Mucosa of descending colon (tissue), 3 donors: ENCODE measurements at places on chromosomes 16 and 17.
A peak's percentile ranks its signal among the peaks of the same experiment; 100 is the strongest.

DNA sequence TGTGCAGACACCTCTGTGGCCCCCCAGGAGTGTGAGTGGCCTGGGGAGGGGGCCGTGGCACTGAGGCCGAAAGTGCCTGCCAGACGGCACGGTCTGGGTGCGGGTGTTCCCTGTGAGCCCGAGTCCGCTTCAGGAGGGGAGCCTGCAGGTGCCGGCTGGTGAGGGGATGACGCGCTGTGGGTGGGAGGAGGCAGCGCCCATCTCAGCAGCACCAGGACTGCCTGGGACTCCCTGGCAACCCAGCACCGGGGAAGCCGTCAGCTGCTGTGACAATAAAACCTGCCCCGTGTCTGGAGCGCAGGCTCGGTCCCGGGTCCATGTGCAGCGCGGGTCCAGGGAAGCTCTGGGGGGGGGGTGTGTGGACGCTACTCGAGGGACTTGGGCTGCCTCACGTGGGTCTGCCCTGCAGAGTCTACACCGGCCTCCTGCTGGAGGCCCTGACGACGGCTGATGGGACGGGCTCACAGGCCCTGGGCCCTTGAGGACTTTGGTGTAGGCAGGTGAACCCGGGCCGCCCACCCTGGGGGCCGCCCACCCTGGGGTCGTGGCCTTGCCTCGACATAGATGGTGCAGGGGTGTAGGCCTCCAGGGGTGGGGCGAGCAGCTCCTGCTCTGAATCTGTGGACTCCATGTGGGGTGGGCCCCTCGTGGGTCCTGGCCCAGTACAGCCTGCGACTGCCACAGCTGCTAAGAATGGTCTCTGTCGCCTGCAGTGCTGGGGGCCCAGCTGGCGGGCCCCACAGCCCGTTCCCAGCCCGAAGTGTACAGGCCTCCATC is 5.9 kb upstream of the RAB40C start:
- DNase-seq: no peak

- DNase-seq: no peak
Measured at GRCh38 chr17:28366605-28367004, 1.6 kb upstream of the SEBOX start.

DNA sequence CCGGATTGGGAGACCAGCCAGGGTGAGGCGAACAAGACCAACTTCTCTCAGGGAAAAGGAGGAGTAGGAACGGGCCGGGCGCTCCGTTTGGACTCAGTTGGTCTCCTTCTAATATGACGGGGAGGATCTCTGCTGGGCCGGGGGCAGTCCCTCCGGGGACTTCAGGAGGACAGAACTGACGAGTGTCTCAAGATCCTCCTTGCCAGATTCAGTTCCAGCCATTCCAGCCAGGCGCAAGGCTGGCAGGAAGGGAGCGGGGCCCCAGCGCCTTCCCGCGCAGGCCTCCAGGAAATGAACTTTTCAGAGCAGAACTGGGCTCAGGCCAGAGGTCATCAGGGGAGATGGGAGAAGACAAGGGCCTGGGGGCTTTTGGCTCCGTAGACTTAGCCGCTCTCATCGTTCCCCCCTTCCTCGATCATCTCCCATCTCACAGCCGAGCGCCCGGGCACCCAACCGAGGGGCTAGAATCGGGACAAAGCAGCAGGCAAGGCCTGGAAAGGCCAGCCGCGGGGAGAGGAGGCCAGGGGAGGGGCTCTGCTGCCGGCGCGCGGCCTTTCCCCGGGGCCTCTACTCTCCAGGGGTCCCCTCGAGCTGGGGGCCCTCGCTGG is 1.6 kb downstream of the ZNF423 start:
- DNase-seq: peak; percentile 70

DNA sequence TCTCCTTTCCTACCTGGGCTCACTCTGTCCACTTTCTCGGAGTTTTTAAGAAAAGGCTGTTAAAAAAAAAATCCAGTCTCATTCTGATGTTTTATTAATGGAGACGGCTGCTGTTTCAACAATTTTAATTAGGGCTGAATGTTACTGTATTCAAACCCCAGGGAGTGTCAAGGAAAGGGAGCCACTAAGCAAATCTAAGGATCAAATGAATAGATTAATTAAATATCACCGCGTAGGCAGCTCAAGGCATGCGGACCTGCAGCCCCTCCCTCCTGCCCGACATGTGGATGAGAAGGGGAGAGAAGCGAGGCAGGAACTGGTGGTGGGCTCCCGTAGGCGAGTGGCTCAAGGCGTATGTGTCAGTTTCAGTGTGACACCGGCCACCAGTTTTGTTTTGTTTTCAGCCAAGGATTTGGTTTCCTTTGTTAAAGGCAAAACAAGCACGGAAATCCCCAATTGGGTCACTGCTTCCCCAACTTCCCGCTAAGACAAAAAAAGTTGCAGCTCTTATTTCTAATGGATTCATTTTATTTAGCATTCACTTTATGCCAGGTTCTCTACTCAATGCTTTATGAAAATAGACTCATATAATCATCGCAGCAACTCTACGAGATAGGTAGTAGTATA is 110.6 kb downstream of the GP2 start:
- DNase-seq: no peak

GRCh38 chr17:18074566-18075272 is 13.0 kb upstream of the DRG2 start:
- DNase-seq: no peak

GRCh38 chr17:49645654-49646053 is 32.2 kb downstream of the SPOP start:
- DNase-seq: no peak

DNA sequence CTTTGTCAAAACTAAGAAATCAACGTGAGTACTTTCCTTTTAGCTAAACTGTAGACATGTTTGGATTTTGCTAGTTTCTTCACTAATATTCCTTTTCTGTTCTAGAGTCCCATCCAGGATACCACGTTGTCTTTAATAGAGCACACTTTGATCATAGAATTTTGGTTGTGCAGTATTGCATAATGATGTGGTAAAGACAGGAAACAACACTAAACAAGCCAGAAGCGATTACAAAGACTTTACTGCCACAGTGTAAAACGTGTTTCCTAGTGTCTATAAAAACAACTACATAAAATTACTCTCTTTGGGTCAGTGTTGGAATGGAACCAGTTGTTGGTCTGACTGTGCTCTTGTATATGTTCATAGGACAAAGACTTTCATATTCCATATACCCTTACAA is 19.3 kb downstream of the SHISA9 start:
- DNase-seq: no peak

DNA sequence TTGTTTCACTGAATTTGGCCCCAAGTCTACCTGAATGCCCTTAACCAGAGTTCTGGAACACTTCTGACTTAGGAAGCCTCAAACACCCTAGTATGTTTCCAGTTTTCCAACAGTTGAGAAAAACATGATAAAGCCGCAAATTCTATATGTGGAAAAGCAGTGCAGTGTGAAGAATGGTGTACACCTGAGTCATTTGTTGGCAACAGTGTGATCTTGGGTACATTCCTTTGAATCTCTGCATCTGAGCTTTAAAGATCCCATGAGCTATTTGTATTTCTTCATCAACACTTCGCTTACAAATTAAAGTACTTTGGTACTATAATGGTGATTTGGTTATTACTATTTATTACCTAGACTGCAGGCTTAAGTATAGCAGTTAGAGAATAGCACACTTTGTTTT is 93.6 kb upstream of the TBX2 start:
- no peak for DNase-seq

- DNase-seq: no peak
Measured at GRCh38 chr17:32283745-32284201, 18.1 kb downstream of the RHBDL3 start.

DNA sequence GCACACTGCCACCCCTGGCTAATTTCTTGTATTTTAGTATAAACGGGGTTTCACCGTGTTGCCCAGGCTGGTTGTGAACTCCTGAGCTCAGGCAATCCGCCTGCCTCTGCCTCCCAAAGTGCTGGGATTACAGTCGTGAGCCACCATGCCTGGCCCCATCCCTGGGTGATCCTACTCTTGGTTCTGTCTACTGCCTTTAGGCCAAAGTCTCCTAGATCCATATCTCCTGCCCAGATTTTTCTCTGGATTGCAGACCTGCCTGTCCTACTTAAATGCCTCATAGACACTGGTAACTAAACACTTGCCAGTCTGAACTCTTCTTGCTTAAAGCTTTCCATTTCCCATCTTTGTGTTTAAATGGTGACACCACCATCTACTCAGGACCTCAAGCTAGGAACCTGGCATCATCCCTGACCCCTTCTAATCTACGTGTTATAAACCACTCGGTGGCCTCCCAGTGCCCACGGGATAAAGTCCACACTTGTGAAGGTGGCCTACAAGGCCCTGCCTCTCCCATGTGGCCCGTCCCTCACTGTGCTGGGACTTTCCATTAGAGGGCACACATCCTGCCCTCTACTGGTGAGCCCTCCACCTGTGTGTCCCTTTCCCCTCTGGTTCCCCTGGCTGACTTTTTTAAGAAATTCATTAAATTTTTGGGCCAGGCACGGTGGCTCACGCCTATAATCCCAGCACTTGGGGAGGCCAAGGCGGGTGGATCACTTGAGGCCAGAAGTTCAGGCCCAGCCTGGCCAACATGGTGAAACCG is 51.1 kb downstream of the USP43 start:
- peak; percentile 9 for DNase-seq

GRCh38 chr17:77361986-77362620 is 221.3 kb downstream of the SEC14L1 start:
- DNase-seq: no peak
